ENCODE measurements at places on chromosomes 12 and 14.
A peak's percentile ranks its signal among the peaks of the same experiment; 100 is the strongest.

DNA sequence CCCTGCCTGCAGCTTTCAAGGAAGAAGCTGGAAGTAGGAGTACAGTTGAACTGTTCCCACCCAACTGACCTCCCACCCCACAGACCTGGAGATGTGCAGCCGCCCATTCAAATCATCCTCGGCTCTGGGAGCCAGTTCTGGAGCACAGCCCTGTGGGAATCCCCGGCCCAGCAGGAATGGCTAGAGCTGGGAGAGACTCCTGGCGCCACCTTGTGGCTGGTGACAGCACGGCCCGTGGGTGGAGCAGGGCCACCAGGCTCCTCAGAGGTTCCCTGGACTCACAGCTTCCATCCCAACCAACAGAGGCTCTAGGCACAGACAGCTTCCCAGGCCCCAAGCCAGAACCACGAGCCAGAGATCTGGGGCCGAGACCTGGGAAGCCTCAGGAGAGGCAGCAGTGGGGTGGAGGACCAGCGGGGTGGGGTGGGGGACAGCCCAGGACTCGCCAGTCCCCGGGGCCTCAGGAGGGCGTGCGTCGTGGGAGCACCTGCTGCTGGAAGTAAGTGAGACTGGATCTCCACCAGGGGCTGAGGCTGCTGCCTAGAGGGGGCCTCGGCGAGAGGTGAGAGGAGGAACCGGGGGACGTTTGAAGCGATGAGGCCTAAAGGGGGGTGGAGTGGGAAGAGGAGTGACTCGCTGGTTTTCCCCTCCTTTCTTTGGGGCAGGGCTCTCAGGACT, 43.4 kb downstream of the RNF34 start:
- no peak for DNase-seq

DNA sequence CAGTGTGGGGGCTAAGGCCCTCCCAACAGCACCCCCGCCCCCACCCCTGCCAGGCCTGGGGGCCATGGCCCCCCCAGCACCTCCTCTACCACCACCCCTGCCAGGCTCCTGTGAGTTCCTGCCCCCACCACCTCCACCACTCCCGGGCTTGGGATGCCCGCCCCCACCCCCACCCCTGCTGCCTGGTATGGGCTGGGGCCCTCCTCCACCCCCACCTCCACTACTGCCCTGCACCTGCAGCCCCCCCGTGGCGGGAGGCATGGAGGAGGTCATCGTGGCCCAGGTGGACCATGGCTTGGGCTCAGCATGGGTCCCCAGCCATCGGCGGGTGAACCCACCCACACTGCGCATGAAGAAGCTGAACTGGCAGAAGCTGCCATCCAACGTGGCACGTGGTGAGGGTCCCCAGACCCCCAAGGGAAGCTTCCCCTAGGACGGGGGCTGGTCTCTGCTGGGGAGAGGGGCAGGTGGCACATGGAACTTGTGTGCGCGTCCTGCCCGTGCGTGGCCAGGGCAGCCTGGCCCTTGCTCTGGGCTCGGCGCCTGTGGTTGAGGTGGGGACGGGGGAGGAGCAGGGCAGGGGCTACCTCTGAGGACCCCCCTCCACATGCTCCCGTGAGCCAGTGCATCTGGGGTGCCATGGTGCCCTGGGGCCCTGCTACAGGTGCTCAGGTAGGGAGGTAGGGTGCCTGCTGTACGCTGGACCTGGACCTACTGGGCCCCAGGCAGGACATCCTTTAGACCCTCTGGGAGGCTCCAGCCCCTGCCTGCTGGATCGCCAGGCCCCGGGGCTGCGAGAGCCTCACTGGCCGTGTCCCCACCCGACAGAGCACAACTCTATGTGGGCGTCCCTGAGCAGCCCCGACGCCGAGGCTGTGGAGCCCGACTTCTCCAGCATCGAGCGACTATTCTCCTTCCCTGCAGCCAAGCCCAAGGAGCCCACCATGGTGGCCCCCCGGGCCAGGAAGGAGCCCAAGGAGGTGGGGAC, 16.1 kb upstream of the ADSS1 start:
- DNase-seq: no peak

GRCh38 chr14:99479906-99480869, at the start of gene SETD3:
Gene SETD3 (minus strand): TSS chr14:99480859. CDS start chr14:99465805, 15,054 bp downstream.
- DNase-seq: peak; percentile 24

- peak; percentile 46 for DNase-seq
These were observed at the start of gene GLTP for GRCh38 chr12:109880043-109880931. Gene GLTP (minus strand): TSS chr12:109880541. CDS start chr12:109880374, 167 bp downstream.

DNA sequence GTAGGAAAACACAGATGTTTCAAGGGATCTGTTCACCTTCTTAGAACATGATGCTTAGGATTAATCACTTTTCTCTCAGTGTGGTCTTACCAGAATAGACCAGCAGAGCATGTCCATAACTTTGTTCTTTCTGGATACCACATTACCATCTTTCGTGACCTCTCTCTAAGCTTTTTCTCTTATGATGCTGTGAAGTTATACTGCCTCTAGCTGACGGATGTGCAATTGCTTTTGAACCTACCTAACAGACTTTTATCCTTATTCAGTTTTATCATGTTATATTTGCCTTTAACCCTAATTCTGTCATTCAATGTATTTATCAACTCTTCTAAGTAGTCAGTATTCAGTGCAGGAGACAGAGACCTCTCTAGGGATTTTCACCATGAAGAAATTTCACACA, 246.7 kb downstream of the DACT1 start:
- DNase-seq: no peak

GRCh38 chr14:51261151-51261550, 21.1 kb downstream of the TMX1 start:
- no peak for DNase-seq

All from smooth muscle cell of the brain vasculature (primary cell).